Skin of body (tissue), 3 donors: ENCODE measurements at places on chromosomes 12 and 14.

DNA sequence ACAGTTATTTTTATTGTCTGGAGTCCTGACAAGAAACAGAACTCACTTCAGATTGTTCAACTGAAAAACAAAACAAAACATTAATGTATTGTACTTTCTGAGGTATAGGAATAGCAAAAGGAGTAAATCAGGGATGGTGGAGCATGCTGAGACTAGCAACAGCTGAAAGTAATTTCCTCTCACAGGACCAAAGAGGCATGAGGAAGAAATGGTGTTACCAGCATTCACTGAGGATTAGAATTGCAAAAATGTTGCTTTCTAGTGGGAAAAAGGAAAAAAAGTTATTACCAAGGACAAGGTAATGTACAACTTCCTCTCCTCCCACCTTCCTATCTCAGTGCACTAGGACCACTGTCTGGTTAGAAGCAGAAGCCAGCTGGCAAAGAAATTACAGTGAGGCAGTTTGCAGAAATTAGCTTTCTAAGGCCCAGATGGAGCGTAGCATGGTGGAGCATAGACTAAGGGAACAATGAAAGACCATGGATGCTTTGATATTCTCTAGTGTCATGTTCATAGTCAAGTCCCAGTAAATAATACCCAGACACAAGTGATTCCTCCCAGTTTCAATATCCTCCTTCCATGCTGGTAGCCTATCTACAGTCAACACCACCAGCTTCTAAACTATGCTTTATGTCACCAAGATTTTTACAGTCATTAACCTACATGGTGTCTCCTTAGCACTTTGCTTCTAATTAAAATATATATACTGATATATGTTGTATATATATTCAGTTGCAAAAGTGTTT is 133.7 kb upstream of the DCN start:
- DNase-seq, result peak; percentile 62

DNA sequence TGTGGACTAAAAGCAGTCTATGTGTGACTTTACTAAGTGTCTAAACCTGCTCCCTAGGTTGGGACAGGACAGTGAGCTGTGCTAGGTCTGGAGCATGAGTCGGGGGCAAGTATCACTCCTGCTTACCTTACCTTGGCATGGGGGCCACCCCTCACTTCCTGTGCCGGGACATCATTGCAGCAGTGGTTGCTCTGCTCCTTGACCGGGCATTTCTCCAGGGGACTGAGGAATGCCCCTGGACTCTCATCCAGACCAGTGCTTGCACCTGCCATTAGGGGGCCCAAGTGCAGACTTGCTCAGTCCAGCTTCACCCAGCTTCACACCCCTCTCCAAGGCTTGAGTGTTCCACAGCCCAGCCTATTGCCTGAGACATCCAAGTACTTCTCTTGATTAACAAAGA is 84.7 kb upstream of the NELL2 start:
- no peak for DNase-seq

DNA sequence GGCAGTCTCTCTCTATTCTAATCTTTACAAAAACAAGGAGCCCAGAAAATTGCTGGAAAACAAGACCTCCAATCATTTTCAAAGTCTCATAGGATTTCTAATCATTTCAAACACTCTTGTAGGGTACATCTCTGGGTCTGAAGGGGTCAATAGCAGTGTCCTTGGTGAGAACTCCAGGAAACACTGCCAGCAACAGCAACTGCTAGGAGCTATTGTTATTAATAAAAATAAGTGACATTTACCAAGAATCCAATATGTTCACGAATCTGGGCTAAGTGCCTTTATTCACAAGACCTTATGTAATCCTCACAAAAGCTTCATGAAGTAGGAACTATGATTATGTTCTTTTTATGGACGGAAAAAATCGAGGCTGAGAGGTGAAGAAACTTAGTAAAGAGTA is 72.8 kb downstream of the TTC7B start:
- no peak for DNase-seq

- DNase-seq, result no peak
These were observed 57.3 kb downstream of the FLRT2 start for GRCh38 chr14:85587151-85587711.
